Esophagus muscularis mucosa (tissue), 4 donors: ENCODE measurements at places on chromosomes 12 and 14. TPM values are rescaled to one million over a fixed set of nuclear protein-coding genes. Genes with fewer than 3 reads are reported as not detected.

Gene ANKRD33
- not detected for total RNA-seq

Gene ULK1
- total RNA-seq = 24.9 TPM

Gene TAS2R19
- 3.5 TPM for total RNA-seq

Gene LYZ
- total RNA-seq = 14.9 TPM

Gene PRICKLE1
- total RNA-seq = 24.9 TPM

DNA sequence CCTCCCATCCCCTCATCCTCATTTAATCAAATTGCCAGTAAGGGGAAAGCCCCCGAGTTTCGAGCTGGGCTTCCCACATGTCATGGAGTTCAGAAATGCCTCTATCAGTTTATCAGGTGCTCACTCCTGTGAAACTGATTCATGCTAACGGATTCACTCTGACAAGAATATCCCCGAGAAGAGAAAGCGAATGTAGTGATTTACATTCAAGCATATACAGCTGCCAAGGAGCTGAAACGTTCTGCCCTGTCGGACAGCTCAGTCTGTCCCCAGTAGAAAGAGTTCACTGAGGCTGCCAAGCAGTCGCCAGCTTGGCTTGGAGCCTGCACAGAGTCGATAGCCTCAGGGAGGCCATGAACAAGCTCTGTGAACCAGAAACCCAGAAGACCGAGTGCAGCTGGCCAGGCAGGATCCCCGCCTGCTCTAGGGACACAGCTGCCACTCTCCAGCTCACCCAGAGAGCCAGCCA is 88.4 kb downstream of the TMCC3 start:
- H3K36me3 ChIP-seq = no peaks in the 10 kb centered on the region
- peaks cover 13% of the 10 kb centered on the region for H3K4me1 ChIP-seq
- peak overlapping the region; percentile 11 for H3K4me3 ChIP-seq
- no peaks in the 10 kb centered on the region for H3K27me3 ChIP-seq
- H3K27ac ChIP-seq = no peak overlapping the region
- no peak for DNase-seq

DNA sequence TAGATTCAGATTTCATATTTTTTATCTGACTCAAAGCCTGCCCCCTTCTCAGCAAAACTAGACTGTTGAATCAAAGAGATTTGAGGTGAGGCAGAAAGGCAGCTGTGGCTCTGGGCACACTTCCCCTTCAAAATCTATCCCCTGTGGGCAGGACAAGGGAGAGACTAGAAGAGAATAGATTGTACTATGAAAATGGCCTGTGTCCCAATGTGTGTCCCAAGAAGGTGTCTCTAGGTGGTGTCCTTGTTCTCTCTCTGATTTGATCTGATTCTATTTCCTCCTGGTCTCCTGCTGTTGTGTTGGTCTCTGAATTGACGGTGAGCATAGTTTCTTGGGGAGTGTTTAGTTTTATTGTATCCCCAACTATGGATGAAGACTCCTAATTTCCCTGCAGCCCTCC is 565.8 kb upstream of the ATP2B1 start:
- no peaks in the 10 kb centered on the region for H3K4me1 ChIP-seq
- no peaks in the 10 kb centered on the region for H3K27me3 ChIP-seq
- no peak for DNase-seq
- no peak overlapping the region for H3K4me3 ChIP-seq
- no peak overlapping the region for H3K27ac ChIP-seq
- H3K36me3 ChIP-seq = no peaks in the 10 kb centered on the region

GRCh38 chr12:3035171-3035570 is 42.0 kb upstream of the TSPAN9 start:
- H3K36me3 ChIP-seq = peaks cover 50% of the 10 kb centered on the region
- no peak overlapping the region for H3K4me3 ChIP-seq
- no peak overlapping the region for H3K27ac ChIP-seq
- peaks cover 25% of the 10 kb centered on the region for H3K4me1 ChIP-seq
- H3K27me3 ChIP-seq = no peaks in the 10 kb centered on the region

- no peaks in the 10 kb centered on the region for H3K36me3 ChIP-seq
- no peaks in the 10 kb centered on the region for H3K4me1 ChIP-seq
- H3K27me3 ChIP-seq = no peaks in the 10 kb centered on the region
- H3K4me3 ChIP-seq = no peak overlapping the region
Observed at GRCh38 chr12:43444940-43445564, 107.0 kb downstream of the ADAMTS20 start.

DNA sequence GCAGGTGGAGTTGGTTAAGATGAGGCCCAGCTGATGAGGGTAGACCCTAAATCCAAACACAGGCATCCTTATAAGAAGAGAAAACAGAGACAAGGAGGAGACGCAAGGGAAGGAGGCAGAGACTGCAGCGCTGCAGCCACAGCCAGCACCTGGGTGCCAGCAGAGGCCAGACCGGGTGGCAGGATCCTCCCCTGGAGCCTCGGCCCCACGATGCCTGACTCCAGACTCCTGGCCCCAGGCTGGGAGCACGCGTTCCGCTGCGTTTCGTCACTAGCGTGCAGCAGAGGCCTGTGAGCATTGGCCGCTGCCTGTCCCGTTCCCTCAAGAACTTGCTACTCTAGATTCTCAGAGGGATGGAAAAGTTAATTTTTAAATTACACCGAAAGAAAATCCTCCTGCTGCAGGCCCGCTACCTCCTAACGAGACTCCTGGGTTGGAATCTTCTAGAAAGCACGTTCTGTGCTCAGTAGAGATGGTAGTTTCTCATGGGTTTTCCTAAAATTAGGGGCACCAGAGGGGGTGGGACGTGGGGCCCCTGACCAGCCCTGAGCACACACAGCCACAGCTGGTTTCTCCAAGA is 57.7 kb upstream of the FBRSL1 start:
- H3K27me3 ChIP-seq = no peaks in the 10 kb centered on the region
- peaks cover 9% of the 10 kb centered on the region for H3K4me1 ChIP-seq
- H3K4me3 ChIP-seq = no peak overlapping the region
- no peak for DNase-seq

DNA sequence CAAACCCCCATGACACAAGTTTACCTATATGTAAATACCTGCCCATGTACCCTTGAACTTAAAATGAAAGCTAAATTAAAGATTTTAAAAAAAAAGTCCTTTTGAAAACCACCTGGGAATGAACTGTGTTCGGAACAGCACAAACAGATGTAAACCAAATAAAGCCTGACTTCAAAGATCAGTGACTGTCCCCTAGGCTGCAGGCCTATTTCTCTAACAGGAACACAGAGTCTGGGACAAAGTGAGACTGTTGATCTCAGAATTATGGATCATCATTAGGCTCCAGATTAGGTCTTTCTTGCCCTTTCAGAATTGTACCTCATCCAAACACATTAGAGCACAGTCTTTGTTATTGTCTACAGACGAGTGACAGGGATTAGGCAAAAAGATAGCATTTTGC is 54.6 kb downstream of the PAH start:
- H3K27me3 ChIP-seq = no peaks in the 10 kb centered on the region
- H3K36me3 ChIP-seq = no peaks in the 10 kb centered on the region

- no peak for DNase-seq
- H3K27ac ChIP-seq = peak overlapping the region; percentile 96
- no peaks in the 10 kb centered on the region for H3K27me3 ChIP-seq
- peak overlapping the region; percentile 75 for H3K4me3 ChIP-seq
- H3K36me3 ChIP-seq = peaks cover 8% of the 10 kb centered on the region
Observed at GRCh38 chr12:14366209-14367039, 942 bp downstream of the ATF7IP start.
